ENCODE measurements at places on chromosomes 1 and 21. TPM values are rescaled to one million over a fixed set of nuclear protein-coding genes. Genes with fewer than 3 reads are reported as not detected.

Gene UCHL5
- 42.8 TPM for total RNA-seq

Gene PHGDH
- 91.7 TPM for total RNA-seq

Gene SLFNL1
- total RNA-seq, result 0.09 TPM

Gene RGS8
- not detected for total RNA-seq

Gene C1orf141
- total RNA-seq, result not detected

Gene OR2AK2
- total RNA-seq, result not detected
